ENCODE measurements at places on chromosomes 2 and 18. TPM values are rescaled to one million over a fixed set of nuclear protein-coding genes. Genes with fewer than 3 reads are reported as not detected.

GRCh38 chr2:128578406-128579390, 260.0 kb upstream of the HS6ST1 start:
- no peak for DNase-seq

Gene AFF3
- 15.1 TPM for polyA plus RNA-seq

DNA sequence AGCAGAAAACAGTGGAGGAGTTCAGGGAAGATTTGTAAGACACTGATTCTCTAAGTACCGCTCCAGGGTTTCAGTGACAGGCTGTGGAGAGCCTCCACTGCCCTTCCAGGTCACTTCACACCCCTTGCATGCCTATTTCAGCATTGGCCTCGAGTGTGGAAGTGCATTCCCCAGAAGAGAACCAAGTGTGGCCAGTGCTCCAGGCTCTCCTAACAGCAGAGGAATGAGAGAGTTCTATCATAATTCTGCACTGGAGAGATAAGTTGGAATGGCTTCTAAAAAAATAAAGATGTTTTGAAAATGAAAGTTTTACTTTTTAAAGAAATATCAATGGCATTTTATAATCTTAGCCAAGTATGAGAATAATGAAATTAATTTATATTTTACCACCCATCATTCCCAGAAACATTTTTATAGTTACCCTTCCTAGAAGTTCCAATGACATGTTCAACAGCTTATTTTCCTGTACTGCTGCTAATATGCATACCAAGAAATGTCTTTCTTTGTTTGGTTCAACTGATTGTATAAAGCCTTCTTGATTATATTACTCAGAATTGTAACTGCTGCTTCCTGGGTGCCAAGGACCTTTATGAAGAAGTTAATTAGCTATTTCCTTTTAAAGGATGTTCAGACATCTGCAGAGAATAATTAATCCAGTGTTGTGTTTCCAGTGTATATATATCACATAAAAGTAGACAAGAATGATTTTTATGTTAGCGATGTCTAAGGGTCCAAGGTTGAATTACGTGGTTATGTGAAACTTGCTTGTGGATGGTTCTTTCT, 61.0 kb upstream of the SERPINE2 start:
- no peak for DNase-seq

Gene UGT1A10
- polyA plus RNA-seq: not detected

Gene RFTN2
- 4.0 TPM for polyA plus RNA-seq

DNA sequence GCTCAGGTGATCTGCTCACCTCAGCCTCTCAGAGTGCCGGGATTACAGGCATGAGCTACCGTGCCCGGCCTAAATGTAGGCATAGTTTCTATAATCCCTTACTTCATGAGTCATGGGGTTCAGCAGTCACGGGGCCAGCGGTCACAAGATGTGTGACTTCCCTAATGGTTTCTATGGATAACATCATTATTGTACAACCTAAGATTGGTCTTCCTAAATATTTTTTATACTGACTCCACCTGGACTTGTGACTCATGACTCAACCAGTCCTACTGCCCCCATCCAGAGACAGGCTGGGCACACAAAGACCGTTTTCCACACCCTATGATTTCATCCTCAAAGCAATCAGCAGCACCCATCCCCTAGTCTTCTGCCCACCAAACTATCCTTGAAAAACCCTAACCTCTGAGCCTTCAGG, 15.9 kb downstream of the FAM210A start:
- no peak for DNase-seq

DNA sequence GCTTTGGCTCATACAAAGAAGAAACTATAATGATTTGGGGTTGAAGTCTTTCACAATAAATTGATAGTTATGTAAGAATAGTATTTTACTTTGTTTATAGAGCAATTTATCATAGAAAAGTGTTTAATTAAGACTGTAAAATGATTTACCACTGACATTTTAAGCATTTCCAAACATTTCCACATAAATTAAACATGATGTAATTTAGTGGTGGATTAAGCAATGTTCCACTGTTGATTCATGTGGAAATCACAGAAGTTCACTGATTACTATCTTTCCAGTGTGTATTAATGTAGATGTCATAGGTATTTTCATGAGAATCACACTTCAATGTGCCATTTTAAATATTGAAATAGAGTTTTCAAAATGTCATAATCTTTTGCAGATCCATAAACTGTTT, 40.1 kb upstream of the GRB14 start:
- DNase-seq: no peak

Gene PARD6G
- polyA plus RNA-seq: 5.9 TPM

Gene GPR35
- 3.3 TPM for polyA plus RNA-seq

DNA sequence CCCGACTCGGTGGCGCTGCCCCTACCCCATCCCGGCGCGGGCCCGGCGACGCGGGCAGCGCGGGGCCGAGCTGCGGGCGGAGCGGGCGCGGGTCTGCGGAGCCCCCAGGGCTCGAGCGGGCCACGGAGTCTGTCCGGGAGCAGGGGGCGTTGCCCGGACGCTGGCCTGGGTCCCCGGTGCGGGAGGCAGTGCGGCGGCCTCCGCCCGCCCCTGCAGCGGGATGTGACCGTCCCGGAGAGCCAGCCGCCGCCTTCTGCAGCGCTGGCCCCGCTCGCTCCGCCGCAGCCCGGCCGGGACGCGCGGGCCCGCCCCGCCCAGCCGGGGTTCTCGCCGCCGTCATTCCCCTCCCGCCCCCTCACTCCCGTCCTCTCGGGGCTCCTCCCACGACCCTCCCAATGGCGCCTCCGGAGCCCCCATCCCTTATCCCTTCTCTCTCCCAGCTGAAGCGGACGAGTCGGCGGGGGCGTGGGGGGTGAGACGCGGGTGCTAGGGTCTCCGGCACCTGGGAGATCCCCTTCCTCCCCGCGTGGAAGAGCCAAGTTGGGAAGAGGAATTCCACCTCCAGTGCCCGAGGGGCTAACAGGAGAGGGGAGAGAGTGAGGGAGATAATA, at the start of gene FNDC4:
Gene FNDC4, minus strand, starts transcription at position 257 of the 611 bp plus-strand sequence. CDS start 521 bp downstream, outside the sequence.
- no peak for DNase-seq

GRCh38 chr2:168371273-168372019, 84.6 kb upstream of the CERS6 start:
- no peak for DNase-seq
